Astrocyte of the spinal cord (primary cell): ENCODE measurements at places on chromosomes 4 and X.
A peak's percentile ranks its signal among the peaks of the same experiment; 100 is the strongest.

DNA sequence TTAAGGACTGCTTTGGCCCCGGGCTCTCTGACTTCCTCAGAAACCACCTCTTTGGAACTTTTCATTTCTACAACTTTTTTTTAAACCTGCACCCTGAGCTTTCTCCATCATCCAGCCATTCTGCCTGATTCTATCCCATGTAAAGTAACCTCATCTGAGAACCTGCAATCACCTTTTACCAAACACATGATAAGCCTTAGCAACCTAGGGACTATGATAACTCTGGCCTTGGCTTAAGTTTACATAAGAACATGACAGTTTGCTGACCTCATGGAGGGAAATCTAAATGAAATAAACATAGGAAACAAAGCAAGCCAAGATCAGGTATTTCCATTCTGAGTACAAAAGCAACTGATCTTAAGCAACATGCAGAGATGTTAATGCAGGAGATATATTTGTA is 15.7 kb upstream of the TMEM150C start:
- DNase-seq, result no peak

GRCh38 chrX:136219893-136220292 is 31.3 kb downstream of the MAP7D3 start:
- DNase-seq, result no peak

DNA sequence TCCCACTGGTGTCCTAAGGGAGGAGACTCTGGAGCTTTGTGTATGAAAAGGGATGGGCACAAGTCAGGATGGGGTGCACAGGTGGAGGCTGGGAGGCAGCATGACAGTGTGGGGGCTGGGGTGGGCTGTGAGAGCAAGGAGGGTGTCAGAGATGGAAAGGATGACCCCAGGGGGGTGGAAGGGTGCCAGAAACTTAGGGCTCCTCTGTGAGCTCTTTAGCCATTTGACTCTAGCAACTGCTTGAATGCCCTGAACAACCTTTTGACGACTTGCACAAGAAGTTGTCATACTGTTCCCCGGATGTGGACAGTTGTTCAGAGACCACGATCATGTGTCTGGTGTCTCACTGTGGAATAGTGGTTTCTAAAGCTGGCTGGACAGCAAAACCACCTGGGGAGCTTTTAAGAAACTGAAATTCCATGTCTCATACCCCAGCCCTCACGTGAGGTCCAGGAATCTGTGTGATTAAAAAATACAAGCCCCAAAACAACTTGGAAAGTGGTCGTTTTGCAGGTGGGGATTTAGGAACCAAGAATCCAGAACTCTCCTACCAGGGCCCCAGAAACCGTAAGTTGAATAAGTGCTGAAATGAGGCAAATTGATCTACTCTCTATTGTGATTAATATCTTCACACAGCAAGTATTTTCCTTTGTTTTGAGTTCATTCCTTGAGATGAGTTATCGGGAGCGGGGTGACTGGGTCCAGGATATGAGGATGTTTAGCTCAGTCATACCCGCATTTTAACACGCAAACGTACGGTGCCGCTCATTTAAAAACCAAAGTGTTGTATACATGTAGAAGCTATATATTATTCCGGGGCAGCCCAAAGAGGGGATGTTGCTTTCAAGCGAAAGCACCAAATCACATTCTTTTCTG is 3.4 kb downstream of the RHOH start:
- peak; percentile 55 for DNase-seq

- DNase-seq, result peak; percentile 65
Measured at GRCh38 chr4:118989098-118990080, 100.7 kb downstream of the SYNPO2 start.

DNA sequence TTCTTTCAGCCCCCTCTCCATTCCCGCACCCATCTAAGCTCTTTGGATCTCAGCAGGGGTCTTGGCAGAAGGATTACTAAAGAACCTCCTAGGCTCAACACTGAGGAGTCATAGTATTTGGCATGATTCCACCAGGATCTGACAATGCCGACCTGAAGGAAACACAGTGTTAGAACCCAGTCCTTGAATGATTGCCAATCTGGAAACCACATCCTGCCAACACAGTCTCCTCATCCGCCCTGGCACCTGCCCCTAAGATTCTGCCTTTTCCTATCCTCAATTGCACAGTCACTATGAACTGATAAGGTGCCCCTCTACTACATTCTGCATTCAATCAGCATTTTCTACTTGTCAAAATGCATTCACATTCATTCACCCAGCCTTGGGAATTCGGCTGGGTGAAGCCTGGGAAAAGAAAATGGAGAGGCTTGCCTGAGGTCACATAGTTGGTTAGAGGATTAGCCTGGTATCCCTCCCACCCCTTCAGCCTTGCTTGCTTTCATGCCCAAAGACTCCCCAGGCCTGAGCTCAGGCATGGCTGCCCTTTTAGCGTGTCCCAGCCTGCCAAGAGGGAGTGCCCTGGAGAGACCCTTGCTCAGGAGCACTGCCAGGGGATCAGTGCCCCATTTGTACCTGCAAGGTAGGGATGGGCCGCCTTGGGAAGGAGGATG is 2.2 kb upstream of the CLDN2 start:
- peak; percentile 79 for DNase-seq

DNA sequence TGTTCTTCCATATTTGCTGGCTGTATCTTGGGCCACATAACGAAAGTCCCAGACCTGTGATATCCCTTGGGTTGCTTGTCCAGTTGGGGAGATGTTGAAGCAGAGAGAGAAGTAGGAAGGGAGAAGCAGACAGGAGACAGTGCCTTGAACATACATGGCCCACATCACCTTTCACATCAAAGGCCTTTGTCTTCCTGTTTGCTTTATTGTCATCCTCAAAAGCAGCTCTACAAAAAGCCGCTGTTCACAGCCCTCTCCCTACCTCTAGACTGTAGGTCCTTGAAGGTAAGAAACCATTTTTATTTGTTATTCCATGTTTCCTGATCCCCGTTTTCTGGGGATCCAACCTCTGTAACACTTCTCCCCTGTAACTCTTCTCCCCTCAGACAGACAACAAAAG is 14.9 kb downstream of the USP26 start:
- no peak for DNase-seq

- no peak for DNase-seq
Measured at GRCh38 chr4:76339364-76339763, 32.8 kb downstream of the STBD1 start.

DNA sequence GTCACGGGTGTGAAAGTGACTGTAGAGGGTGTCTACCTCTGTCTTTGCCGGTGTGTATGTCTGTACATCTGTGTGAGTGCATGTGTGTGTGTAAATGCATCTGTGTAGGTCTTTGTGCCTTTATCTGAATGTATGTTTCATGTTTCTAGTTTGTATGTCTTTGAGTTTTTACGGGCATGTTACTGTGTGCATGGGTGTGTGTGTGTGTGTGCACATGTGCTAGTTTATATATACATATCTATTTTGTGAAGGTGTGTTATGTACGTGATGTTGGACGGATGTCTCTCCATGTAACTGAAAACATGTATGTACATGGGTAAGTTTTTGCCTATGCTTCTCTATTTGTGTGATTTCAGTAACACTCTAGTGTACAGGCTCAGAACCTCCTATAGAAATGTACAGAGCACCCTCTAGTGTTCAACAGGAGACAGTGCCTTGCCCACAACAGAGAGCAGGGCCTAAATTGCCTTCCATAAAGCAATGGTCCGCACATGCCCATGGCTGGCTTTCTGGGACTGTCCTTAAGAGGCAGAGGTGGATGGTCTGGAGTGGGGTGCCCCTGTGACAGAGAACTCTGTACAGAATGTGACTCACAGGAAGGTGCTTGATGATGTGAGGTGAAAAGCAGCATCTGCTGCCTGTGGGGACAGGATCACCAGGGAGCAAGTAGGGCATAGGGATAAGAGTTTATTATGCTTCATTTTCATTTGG is 343.5 kb downstream of the RAPGEF2 start:
- peak; percentile 80 for DNase-seq

- no peak for DNase-seq
Measured at GRCh38 chr4:123127875-123128274, 205.5 kb upstream of the NUDT6 start.

DNA sequence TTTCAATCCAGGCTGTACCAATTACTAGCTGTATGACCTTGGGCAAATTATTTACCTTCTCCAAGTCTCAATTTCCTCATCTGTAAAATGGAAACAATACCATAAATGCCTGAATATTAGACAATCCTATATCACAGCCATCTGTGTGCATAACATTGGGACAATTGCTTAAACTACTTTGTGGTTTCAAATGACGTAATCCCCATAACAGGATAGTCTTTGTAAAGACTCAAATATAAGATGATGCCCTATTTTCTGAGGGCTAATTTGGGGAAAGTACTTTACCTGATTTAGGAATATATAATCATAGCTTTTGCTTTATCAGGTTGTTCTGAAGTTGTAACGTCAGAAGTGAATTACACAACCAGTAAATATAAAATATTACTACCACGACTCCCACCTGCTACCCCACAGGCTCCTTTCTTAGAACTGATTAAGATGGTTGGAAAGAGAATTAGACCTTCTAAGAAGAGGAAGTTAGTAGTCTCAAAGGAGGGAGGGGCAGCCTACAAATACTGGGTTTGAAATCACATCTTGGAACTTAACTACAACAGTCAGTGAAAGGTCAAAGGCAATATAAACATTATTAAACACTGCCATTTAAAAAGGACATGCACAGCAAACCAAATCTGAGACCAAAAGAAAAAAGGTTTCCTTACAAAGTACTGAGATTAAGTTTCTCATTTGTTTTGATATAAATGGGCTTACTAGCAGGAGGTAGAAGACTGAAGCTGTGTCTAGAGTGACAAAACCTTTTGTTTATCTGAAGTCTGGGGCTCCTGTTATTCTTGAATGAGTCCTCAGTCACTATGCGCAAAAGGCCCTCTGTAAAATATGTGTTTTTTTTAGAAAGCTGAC is 215.0 kb downstream of the SCFD2 start:
- DNase-seq, result peak; percentile 17

DNA sequence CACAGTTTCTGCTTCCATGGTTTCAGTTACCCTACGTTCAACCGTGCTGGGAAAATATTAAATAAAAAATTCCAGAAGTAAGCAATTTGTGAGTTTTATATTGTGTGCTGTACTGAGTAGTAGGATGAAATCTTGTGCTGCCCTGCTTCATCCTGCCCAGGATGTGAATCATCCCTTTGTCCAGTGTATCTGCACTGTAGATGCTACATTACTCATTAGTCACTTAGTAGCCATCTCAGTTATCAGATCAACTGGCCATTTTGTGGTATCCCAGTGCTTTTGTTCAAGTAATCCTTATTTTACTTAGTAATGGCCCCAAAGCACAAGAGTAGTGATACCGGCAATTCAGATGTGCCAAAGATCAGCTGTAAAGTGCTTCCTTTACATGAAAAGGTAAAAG is 97.9 kb downstream of the COX18 start:
- DNase-seq, result peak; percentile 88

- DNase-seq, result no peak
Measured at GRCh38 chr4:16590797-16591196, 307.6 kb downstream of the LDB2 start.

DNA sequence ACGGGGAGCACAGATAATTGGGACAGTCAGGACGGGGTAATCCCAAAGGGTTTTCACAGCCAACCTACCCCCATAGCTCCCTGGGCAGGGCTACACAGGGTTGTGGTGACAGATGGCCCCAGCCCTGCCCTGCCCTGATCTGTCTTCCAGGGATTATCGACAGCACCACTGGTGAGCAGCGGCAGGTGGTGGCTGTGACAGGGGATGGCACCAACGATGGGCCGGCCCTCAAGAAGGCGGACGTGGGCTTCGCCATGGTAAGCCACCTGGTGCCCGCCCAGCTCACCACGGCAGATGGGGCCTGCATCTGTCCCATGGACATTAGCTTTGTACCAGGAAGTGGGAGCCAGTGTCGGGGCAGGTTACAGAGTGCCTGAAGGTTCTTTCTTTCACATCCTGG is 39.3 kb downstream of the ATP2B3 start:
- DNase-seq, result no peak

- DNase-seq, result no peak
Measured at GRCh38 chr4:42609051-42609450, 47.9 kb downstream of the ATP8A1 start.

- DNase-seq, result no peak
Measured at GRCh38 chr4:100372432-100372831, 145.4 kb downstream of the EMCN start.

DNA sequence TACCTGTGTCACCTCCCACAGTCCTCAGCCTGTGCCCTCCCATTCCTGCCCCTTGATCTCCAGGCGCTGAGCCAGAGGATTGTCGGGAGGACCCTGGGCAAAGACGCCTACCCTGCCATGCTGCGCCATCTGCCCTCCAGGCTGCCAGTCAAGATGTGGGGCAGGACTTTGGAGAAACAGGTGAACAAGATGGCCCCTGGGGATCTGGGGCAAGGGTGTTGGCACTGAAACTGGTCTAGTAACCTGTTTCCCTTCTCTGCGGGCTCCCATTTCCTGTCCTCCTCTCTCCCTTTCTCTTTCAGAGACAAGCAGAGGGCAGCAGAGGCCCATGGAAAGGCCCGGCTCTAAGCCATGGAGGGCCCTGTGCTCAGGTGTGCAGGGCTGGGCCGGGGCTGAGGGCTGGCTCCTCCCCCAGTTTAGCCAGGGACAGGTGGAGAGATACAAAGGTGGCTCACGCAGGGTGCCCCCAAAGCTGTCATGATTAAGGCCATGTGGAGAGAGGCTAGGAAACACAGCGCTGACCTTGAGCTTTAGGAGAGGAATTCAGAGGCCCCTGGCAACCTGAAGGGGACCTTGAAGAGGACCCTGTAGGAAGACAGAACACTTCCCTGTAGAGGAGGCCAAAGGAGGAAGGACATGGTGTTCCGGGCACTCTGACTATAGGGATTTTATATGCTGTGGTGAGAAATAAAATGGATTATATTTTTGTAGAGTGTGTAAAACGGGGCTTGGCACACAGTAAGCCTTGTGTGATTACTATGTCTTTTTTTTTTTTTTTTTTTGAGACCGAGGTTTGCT is at the start of gene GLOD5:
Gene GLOD5, plus strand, starts transcription at position 74 of the 798 bp plus-strand sequence. Its CDS starts 44 bp downstream, at position 118.
- DNase-seq, result no peak

- DNase-seq, result no peak
Measured at GRCh38 chr4:31390849-31391248, 670.7 kb downstream of the PCDH7 start.

DNA sequence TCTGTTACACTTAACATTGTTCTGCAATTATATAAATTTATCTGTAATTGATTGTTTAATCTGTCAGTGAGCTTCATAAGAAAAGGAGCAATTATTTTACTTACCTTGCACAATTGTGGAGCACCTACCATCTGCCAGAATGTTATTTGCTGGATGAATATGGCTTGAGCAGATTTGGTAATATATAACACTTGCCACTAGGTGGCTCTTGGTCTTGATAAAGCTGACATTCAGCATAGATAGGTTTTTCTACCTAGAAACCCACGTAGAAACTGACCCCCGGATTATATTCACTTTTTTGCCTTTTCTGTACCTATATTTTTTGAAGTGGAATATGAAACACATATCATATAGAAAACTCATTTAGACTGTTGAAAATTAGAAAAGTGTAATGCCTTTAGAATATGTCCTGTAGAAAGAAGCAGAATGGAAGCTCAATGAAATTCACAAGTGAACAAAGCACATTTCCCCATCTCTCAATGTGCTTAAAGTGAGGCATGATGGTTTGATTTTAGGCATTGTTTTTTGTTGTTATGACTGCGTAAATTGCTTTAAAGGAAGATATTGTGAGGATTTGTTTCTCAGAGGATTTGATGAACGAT is 9.5 kb downstream of the RBPJ start:
- DNase-seq, result peak; percentile 79
